A549 treated with AZD2906 at 1 μM for 4 hours (cell line): ENCODE measurements at places on chromosomes 6 and 20. TPM values are rescaled to one million over a fixed set of nuclear protein-coding genes. Genes with fewer than 3 reads are reported as not detected.

TSBP1 gene
- not detected in 5 replicates for total RNA-seq

RNF39 gene
- 0.03 to 0.06 TPM (median 0.05 TPM) in 4 of 5 replicates, not detected in the other for total RNA-seq

C6orf132 gene
- total RNA-seq = 3.4 to 4.0 TPM (median 3.9 TPM) in 5 replicates

SLC17A2 gene
- total RNA-seq = not detected in 5 replicates

RSPO3 gene
- 59.5 to 80.5 TPM (median 63.8 TPM) in 5 replicates for total RNA-seq

HRH3 gene
- 0.02 TPM in 1 of 5 replicates, not detected in the others for total RNA-seq

C6orf163 gene
- 0.10 to 0.41 TPM (median 0.20 TPM) in 5 replicates for total RNA-seq

CCN6 gene
- not detected in 5 replicates for total RNA-seq

MAS1 gene
- 0.01 TPM in 1 of 5 replicates, not detected in the others for total RNA-seq

CRIP3 gene
- 0.27 to 0.62 TPM (median 0.37 TPM) in 5 replicates for total RNA-seq

SIM1 gene
- not detected in 5 replicates for total RNA-seq

CDH4 gene
- 6.0 to 9.0 TPM (median 7.9 TPM) in 5 replicates for total RNA-seq

REM1 gene
- total RNA-seq = 0.59 to 1.3 TPM (median 0.90 TPM) in 5 replicates

COL10A1 gene
- total RNA-seq = 0.02 to 0.12 TPM (median 0.05 TPM) in 3 of 5 replicates, not detected in the others

DCDC2 gene
- total RNA-seq = 1.9 to 3.8 TPM (median 2.1 TPM) in 5 replicates

LHFPL5 gene
- total RNA-seq = 0.15 to 0.23 TPM (median 0.21 TPM) in 4 of 5 replicates, not detected in the other

ZKSCAN8 gene
- total RNA-seq = 3.2 to 5.5 TPM (median 4.8 TPM) in 5 replicates

SERAC1 gene
- total RNA-seq = 2.4 to 4.6 TPM (median 3.0 TPM) in 5 replicates

RHAG gene
- total RNA-seq = 0.05 to 0.06 TPM in 2 of 5 replicates, not detected in the others

DLK2 gene
- 5.6 to 9.0 TPM (median 8.9 TPM) in 5 replicates for total RNA-seq

SLC22A16 gene
- 0.21 TPM in 1 of 5 replicates, not detected in the others for total RNA-seq

FAM83D gene
- 57.5 to 70.7 TPM (median 65.5 TPM) in 5 replicates for total RNA-seq

ZBTB46 gene
- 0.73 to 0.85 TPM (median 0.76 TPM) in 5 replicates for total RNA-seq

BHLHE23 gene
- not detected in 5 replicates for total RNA-seq

SLC22A3 gene
- total RNA-seq = 51.7 to 57.9 TPM (median 53.1 TPM) in 5 replicates

PNPLA1 gene
- total RNA-seq = not detected in 5 replicates

SNPH gene
- total RNA-seq = 3.3 to 4.7 TPM (median 4.2 TPM) in 5 replicates

SIRPD gene
- total RNA-seq = not detected in 5 replicates

CST2 gene
- 0.84 to 1.6 TPM (median 1.4 TPM) in 5 replicates for total RNA-seq

CHRNA4 gene
- 0.14 to 0.53 TPM (median 0.38 TPM) in 5 replicates for total RNA-seq

SLC2A4RG gene
- 55.9 to 101 TPM (median 89.8 TPM) in 5 replicates for total RNA-seq

LTB gene
- total RNA-seq = 0.12 to 0.49 TPM (median 0.14 TPM) in 4 of 5 replicates, not detected in the other

BPIFB2 gene
- not detected in 5 replicates for total RNA-seq

ECHDC1 gene
- total RNA-seq = 31.3 to 57.7 TPM (median 34.1 TPM) in 5 replicates

ZNFX1 gene
- total RNA-seq = 21.4 to 26.3 TPM (median 23.4 TPM) in 5 replicates

ZSWIM3 gene
- total RNA-seq = 1.6 to 2.2 TPM (median 1.7 TPM) in 5 replicates

SOX18 gene
- 1.6 to 2.9 TPM (median 2.6 TPM) in 5 replicates for total RNA-seq

SLC52A3 gene
- 0.32 to 0.54 TPM (median 0.49 TPM) in 5 replicates for total RNA-seq

TM9SF4 gene
- 33.6 to 38.1 TPM (median 35.6 TPM) in 5 replicates for total RNA-seq

RCAN2 gene
- 0.02 TPM in 1 of 5 replicates, not detected in the others for total RNA-seq

MATN4 gene
- 0.10 to 0.22 TPM (median 0.12 TPM) in 4 of 5 replicates, not detected in the other for total RNA-seq

GTSF1L gene
- not detected in 5 replicates for total RNA-seq

GGTLC1 gene
- total RNA-seq = 0.09 to 0.10 TPM (median 0.10 TPM) in 3 of 5 replicates, not detected in the others

MAP3K7 gene
- 10.3 to 13.1 TPM (median 12.3 TPM) in 5 replicates for total RNA-seq

DUSP15 gene
- 0.75 to 1.1 TPM (median 0.94 TPM) in 5 replicates for total RNA-seq

FLRT3 gene
- total RNA-seq = 2.4 to 3.4 TPM (median 2.6 TPM) in 5 replicates

IPCEF1 gene
- 0.05 to 0.09 TPM (median 0.07 TPM) in 5 replicates for total RNA-seq

FRK gene
- 0.95 to 1.4 TPM (median 1.1 TPM) in 5 replicates for total RNA-seq

ERVFRD-1 gene
- total RNA-seq = not detected in 5 replicates

ULBP2 gene
- total RNA-seq = 2.9 to 4.6 TPM (median 3.3 TPM) in 5 replicates

FAM83C gene
- 0.11 to 0.20 TPM (median 0.15 TPM) in 5 replicates for total RNA-seq
